ENCODE measurements at places on chromosomes 5 and 9. TPM values are rescaled to one million over a fixed set of nuclear protein-coding genes. Genes with fewer than 3 reads are reported as not detected.

- H3K4me1 ChIP-seq: peaks cover 17% of the 10 kb centered on the region
- no peak overlapping the region for H3K27ac ChIP-seq
- no peak overlapping the region for H3K4me3 ChIP-seq
- peaks cover 15% of the 10 kb centered on the region for H3K27me3 ChIP-seq
Observed at GRCh38 chr9:114153761-114154599, 1.4 kb upstream of the COL27A1 start.

DNA sequence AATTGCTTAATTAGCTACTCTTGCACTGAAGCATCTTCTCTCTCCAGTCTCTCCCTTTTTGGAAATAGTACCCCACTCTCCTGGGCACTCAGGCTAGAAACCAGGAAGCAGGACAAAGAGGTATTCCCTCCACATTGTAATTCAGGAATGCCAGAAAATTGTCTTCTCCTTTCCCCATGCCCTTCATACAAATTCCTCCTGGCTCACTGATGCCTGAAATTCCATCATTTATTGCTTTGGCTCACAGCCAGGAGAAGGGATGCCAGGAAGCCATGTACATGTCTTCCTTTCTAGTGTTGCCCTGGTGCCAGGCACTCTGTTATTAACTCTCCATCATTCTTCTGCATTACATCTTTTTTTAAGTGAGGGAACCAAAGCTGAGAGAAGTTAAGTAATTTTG is 716.5 kb upstream of the C9orf72 start:
- no peak overlapping the region for H3K27ac ChIP-seq
- no peak overlapping the region for H3K4me3 ChIP-seq

DNA sequence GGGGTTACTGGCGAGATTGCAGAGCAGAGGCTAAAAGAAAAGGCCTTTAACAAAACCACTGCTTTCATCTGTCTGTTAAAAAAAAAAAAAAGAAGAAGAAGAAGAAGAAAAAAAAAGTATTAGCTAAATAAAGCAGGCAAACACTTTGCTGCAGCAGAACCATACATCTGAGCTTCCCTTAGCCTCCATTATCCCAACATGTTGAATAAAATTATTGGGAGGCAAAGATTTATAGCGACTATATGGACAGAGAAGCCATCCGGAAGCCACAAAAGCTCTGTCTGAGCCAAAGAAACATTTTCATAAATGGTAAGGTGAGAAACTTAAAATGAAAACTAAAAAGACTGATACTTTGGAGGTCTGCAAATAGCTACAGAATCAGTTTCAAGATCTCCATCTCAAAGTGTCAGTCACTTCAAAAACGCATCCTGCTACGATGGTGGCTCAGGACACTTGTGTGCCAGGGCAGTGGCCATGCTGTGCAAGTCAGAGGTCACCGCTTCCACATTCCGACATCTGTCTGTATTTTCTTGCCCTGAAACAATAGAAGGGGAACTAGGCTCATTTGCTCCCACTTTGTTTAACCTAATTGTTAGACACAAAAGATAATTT is 9.6 kb downstream of the EFNA5 start:
- no peaks in the 10 kb centered on the region for H3K4me1 ChIP-seq
- H3K27me3 ChIP-seq: no peaks in the 10 kb centered on the region
- no peak overlapping the region for H3K27ac ChIP-seq
- DNase-seq: no peak

DNA sequence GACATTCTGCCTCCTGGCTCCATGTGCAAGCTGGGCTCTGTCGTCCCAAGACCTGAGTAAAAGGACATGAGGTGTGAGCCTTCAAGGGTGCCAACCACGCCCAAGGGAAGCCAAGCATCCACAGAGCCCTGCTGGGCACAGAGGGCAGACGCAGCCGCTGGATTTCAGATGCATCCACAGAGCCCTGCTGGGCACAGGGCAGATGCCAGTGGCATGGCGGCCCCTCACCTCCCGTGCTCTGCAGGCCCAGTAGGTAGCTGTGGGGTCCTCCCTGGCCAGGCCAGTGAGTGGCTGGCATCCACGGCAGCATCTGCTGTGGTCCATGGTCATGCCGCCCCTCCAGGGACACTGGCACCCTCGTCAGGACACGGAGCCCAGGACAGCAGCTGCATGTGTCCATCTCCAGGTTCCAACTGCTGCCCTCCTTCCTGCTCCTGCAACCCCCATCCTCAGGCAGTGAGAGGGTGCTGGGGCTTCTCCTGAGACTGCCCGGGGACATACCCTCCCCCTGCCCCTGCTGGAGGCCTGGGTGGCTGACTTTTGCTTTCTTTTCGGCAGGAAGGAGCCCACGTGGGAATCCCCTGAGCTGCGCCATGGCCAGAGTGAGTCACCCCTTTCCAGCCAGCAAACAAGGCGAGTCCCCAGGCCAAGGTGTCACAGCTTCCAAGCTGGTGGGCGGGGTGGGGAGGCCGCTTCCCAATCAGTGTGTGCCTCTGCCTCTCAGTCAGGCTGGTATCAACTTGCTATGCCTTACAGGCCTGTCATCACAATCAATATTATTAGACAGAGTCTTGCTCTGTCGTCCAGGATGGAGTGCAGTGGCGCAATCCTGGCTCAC is 4.0 kb upstream of the TRAF2 start:
- no peak overlapping the region for H3K4me3 ChIP-seq
- peak overlapping the region; percentile 46 for H3K27ac ChIP-seq
- no peaks in the 10 kb centered on the region for H3K36me3 ChIP-seq
- peaks cover 15% of the 10 kb centered on the region for H3K4me1 ChIP-seq
- H3K27me3 ChIP-seq: no peaks in the 10 kb centered on the region

DNA sequence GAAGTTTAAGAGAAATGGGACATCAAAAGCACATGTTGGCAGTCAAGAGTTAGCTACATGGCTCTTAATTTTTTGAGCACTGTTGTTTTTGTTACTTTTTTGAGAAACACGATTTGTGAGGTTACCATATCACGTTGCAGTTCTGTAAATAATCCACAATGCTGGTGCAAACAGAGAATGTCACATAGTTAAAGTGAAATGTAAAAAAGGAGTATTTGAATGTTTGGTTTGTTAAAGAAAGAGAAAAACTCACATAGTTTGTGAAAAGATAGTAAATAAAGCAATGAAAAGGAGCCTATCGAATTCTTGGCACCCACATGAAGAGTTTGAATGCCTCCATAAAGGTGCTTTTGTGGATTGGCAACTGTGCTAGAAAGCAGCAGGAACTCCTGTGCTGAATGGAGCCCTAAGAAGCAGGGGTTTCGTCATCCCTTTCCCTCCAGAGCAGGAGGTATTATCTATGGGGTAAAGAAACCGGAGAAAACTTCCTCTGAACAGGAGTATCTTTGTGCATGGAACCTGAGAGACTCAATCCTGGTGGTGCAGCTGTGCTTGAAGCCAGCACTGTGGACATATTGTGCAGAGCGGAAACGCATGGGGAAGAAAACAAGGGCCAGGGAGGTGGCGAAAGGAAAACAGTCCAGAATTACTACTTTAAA is 148.5 kb upstream of the OTULINL start:
- no peaks in the 10 kb centered on the region for H3K27me3 ChIP-seq
- DNase-seq: no peak
- no peak overlapping the region for H3K27ac ChIP-seq
- no peak overlapping the region for H3K4me3 ChIP-seq

GRCh38 chr5:69317391-69317790 is 15.2 kb downstream of the CCDC125 start:
- DNase-seq: no peak
- H3K36me3 ChIP-seq: peaks cover 4% of the 10 kb centered on the region
- no peaks in the 10 kb centered on the region for H3K4me1 ChIP-seq
- no peak overlapping the region for H3K27ac ChIP-seq
- H3K4me3 ChIP-seq: no peak overlapping the region
- H3K27me3 ChIP-seq: no peaks in the 10 kb centered on the region

DNA sequence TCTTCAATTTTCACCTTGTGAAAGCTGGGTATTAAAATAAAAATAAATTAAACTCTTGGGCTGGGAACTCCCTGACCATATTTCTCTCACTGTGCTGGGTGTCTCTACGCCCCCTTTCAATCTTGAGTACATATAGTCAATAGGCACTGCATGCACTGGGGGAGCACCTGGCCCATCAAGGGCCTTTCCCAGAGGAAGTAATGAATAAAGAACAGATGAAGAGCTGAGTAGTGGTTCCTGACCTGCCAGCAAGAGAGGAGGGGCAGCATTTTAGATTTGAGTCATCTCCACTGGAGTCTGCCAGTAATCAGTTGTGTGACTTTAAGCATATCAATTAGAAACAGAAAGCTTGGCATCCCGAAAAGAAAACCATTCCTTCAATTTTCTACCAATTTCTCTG is 6.2 kb downstream of the MAPKAP1 start:
- peaks cover under 1% of the 10 kb centered on the region for H3K4me1 ChIP-seq
- DNase-seq: no peak
- H3K27me3 ChIP-seq: no peaks in the 10 kb centered on the region
- no peak overlapping the region for H3K4me3 ChIP-seq

DNA sequence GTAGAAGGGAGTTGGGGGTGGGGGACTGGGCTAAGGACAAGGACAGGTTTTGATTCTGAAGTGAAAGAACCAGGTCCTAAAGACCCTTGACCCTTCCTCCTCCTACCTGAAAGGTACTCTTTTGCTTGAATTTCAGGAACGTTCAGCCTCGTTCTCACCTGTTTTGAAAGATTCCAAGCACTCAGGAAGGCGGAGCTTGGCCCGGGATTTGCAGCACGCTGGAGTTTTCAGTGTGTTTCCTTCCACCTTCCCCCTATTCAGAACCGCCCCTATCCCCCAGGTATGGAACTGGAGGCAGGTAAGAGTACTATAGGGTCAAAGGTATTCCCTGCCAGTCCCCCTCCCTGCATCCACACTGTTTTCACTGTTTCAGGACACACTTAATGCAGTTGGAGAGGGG is 7.1 kb downstream of the EGR1 start:
- DNase-seq: no peak
- H3K4me3 ChIP-seq: no peak overlapping the region
- H3K27me3 ChIP-seq: no peaks in the 10 kb centered on the region
- no peak overlapping the region for H3K27ac ChIP-seq
- no peaks in the 10 kb centered on the region for H3K36me3 ChIP-seq

DNA sequence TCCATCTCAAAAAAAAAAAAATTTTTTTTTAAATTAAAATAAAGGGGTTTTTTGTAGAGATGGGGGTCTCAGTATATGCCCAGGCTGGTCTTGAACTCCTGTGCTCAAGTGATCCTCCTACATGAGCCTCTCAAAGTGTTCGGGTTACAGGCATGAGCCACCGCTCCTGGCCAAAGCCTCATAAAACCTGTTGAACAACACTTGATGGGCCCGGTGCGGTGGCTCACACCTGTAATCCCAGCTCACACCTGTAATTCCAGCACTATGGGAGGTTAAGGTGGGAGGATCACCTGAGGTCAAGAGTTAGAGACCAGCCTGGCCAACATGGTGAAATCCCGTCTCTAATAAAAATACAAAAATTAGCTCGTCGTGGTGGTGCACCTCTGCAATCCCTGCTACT is 7.7 kb upstream of the NPM1 start:
- no peaks in the 10 kb centered on the region for H3K36me3 ChIP-seq
- H3K27ac ChIP-seq: no peak overlapping the region
- no peaks in the 10 kb centered on the region for H3K27me3 ChIP-seq
- no peaks in the 10 kb centered on the region for H3K4me1 ChIP-seq
- DNase-seq: no peak

DNA sequence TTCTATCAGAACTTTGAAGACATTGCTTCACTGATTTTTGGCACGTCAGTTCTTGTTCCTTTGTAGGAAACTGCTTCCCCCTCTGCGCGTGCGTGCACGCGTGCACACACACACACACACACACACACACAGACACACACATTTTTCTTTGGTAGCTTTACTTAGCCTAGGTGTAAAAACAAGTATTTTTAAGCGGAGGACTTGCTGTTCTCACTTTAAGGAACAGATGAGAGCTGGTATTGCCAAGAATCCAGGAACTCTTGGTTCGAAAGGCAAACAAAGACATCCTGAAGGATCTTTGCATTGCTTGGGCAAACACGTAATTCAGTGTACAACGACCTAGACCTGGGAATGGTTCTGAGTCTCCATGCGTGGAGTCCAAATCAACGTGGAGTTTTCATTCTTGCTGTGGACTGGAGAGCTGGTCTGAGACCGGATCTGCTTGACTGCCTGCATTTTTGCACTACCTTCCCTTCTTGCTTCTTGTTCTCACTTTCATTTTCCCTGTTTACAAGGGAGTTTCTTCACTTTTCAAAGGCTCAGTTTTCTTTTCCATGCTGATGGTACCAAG is 8.2 kb downstream of the TMEM268 start:
- no peaks in the 10 kb centered on the region for H3K27me3 ChIP-seq
- H3K4me1 ChIP-seq: peaks cover 5% of the 10 kb centered on the region
- no peak overlapping the region for H3K4me3 ChIP-seq
- DNase-seq: no peak
- H3K36me3 ChIP-seq: no peaks in the 10 kb centered on the region

- no peak overlapping the region for H3K4me3 ChIP-seq
- no peaks in the 10 kb centered on the region for H3K36me3 ChIP-seq
- peaks cover 38% of the 10 kb centered on the region for H3K27me3 ChIP-seq
- peak overlapping the region; percentile 26 for H3K27ac ChIP-seq
- peak; percentile 38 for DNase-seq
- H3K4me1 ChIP-seq: peaks cover 8% of the 10 kb centered on the region
Observed at GRCh38 chr5:88677943-88678769, 204.8 kb downstream of the MEF2C start.

GRCh38 chr9:101476576-101477208 is 41.1 kb upstream of the ALDOB start:
- H3K27ac ChIP-seq: no peak overlapping the region
- H3K27me3 ChIP-seq: no peaks in the 10 kb centered on the region
- DNase-seq: no peak
- H3K36me3 ChIP-seq: no peaks in the 10 kb centered on the region

- no peaks in the 10 kb centered on the region for H3K27me3 ChIP-seq
- peak within 1 kb of the TSS; percentile 91 for H3K27ac ChIP-seq
- DNase-seq: peak; percentile 84
- no peaks in the 10 kb centered on the region for H3K36me3 ChIP-seq
- H3K4me3 ChIP-seq: peak within 1 kb of the TSS; percentile 97
Observed at GRCh38 chr9:131393622-131394463, at the start of gene PRRC2B. PRRC2B (plus strand) TSS chr9:131394086; CDS start chr9:131430145, 36,059 bp downstream.

The GABRB2 gene
- 5.6 TPM for total RNA-seq

The IL7R gene
- 5.8 TPM for total RNA-seq

The NMUR2 gene
- total RNA-seq: not detected

The ZFYVE16 gene
- total RNA-seq: 36.8 TPM

The PRDM12 gene
- total RNA-seq: not detected

The MCC gene
- total RNA-seq: 9.8 TPM
